ENCODE measurements at places on chromosomes 5 and 9.

- no peaks in the 10 kb centered on the region for H3K36me3 ChIP-seq
- no peaks in the 10 kb centered on the region for H3K4me1 ChIP-seq
- H3K4me3 ChIP-seq, result no peak overlapping the region
- H3K27me3 ChIP-seq, result no peaks in the 10 kb centered on the region
These were observed 7.2 kb downstream of the HMGCS1 start for GRCh38 chr5:43305948-43306565.

DNA sequence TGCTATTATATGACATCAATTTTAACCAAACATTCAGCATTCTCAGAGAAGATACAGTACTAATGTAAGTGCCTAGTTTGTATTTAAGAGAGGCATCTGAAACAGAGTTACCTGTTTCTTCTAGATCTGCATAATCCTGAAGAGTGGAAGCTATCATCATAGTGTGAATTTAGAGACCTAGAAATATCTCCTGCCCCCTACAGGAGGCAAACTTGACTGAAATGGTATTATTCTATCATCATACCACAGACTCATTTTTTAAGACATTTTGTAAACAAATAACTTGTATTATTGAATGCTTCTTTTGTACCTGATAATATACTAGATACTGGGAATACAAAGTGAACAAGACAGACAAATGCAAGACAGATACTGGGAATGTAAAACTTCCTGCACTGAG, 216.8 kb upstream of the RPS23 start:
- H3K4me3 ChIP-seq, result no peak overlapping the region
- H3K36me3 ChIP-seq, result no peaks in the 10 kb centered on the region
- no peaks in the 10 kb centered on the region for H3K4me1 ChIP-seq
- no peak for DNase-seq
- H3K27me3 ChIP-seq, result no peaks in the 10 kb centered on the region

GRCh38 chr5:95670568-95670967, 12.2 kb downstream of the SPATA9 start:
- no peaks in the 10 kb centered on the region for H3K4me1 ChIP-seq
- no peak for DNase-seq
- no peak overlapping the region for H3K4me3 ChIP-seq

DNA sequence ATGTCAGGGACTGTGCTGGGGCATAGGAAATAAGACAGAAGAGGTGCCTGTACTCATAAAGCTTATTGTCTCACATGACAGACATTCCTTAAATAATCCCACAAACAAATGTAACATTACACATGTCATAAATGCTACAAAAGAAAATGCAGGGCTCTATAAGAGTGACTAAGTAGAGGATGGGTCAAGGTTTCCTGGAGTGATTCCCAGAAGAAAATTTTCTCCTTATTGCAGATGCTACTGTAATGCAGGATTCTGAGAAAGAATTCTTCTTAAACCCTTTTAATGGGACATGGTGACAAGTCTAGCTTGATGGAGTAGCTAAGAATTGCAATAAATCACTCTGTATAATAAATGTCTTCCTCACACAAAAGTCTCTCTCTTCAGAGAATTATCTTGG, 55.7 kb downstream of the SH3TC2 start:
- H3K4me1 ChIP-seq, result no peaks in the 10 kb centered on the region
- no peak overlapping the region for H3K4me3 ChIP-seq
- H3K27me3 ChIP-seq, result no peaks in the 10 kb centered on the region

DNA sequence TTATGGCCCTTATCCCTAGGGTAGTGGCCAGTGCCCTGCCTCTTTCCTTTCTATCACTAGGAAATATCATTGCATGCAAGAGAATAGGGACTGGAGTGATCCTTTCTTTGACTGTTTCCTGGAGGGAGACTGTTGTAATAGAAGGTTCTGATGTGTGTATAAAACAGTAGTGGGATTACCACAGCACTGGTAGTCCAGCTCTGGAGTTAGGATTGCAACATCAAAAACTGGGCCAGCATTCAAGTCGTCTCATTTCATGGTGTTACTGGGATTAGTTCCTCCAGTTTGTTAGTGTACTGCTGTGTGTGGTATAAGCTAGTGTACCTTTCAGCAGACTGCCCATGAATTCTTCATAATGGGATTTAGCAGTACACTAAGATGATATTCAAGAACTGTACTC, 45.8 kb downstream of the KIAA1958 start:
- H3K27ac ChIP-seq, result no peak overlapping the region
- no peak overlapping the region for H3K4me3 ChIP-seq

DNA sequence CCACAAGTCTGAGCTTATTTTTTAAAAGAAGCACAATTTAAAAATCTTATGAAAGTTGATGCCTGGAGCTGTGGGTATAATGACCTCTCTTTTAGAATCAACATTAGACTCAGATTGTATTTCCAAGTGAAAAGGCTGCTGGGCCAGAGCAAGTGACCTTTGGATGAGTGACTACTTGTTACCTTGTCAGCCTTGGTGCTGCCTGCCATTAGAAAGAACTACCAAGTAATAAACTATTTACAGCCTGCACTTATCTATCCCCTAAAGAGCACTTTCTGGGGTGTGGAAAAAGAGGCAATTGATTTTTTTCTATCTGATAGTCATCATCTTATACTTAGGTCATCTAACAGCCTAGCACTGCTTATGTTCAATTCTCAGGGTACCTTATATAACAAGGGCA, 134.9 kb upstream of the FBXL17 start:
- H3K4me1 ChIP-seq, result no peaks in the 10 kb centered on the region
- H3K27me3 ChIP-seq, result no peaks in the 10 kb centered on the region
- H3K4me3 ChIP-seq, result no peak overlapping the region
- DNase-seq, result no peak
- no peak overlapping the region for H3K27ac ChIP-seq
- no peaks in the 10 kb centered on the region for H3K36me3 ChIP-seq

- no peak for DNase-seq
- no peak overlapping the region for H3K27ac ChIP-seq
- H3K4me3 ChIP-seq, result no peak overlapping the region
- H3K27me3 ChIP-seq, result no peaks in the 10 kb centered on the region
- no peaks in the 10 kb centered on the region for H3K4me1 ChIP-seq
These were observed 158.5 kb downstream of the TRPM3 start for GRCh38 chr9:70962761-70963440.

- H3K4me1 ChIP-seq, result no peaks in the 10 kb centered on the region
- H3K27ac ChIP-seq, result no peak overlapping the region
- peaks cover 14% of the 10 kb centered on the region for H3K36me3 ChIP-seq
- DNase-seq, result no peak
- H3K4me3 ChIP-seq, result no peak overlapping the region
These were observed 33.1 kb downstream of the ATP6V0E1 start for GRCh38 chr5:173016598-173017046.

- H3K27me3 ChIP-seq, result no peaks in the 10 kb centered on the region
- no peaks in the 10 kb centered on the region for H3K4me1 ChIP-seq
- H3K4me3 ChIP-seq, result no peak overlapping the region
- no peaks in the 10 kb centered on the region for H3K36me3 ChIP-seq
- H3K27ac ChIP-seq, result no peak overlapping the region
- no peak for DNase-seq
These were observed 118.8 kb downstream of the GAPVD1 start for GRCh38 chr9:125380406-125380805.

GRCh38 chr5:168327019-168327421, 35.6 kb downstream of the WWC1 start:
- no peak for DNase-seq
- no peaks in the 10 kb centered on the region for H3K36me3 ChIP-seq
- H3K27me3 ChIP-seq, result no peaks in the 10 kb centered on the region
- no peak overlapping the region for H3K4me3 ChIP-seq
- H3K4me1 ChIP-seq, result no peaks in the 10 kb centered on the region

Data from effector memory CD4-positive, alpha-beta T cell (primary cell).